ENCODE measurements at places on chromosomes 7 and 10.

DNA sequence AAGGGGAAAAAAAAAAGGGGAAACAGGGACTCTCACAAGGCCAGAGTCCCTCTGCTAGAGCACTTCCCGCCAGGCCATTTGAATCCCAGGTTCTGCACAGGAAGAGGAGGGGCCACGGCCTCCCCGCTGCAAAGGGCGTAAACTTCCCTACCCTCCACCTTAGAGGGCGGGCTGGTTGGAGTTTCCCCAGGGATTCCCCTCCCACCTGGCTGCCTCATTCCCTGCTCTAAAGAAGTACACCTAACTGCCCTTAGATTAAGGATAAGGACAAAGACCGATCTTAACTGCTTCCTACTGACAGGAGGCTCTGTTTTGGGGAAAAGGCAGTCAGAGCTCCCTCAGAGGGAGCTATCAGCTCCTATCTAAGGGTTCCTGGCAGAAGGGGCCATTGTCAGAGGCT is 102.0 kb upstream of the ARMC3 start:
- no peak for DNase-seq

- peak; percentile 69 for DNase-seq
Observed at GRCh38 chr10:24209946-24210491, 1.1 kb downstream of the KIAA1217 start.

- no peak for DNase-seq
Observed at GRCh38 chr7:151013356-151013732, 10.9 kb downstream of the ATG9B start.

DNA sequence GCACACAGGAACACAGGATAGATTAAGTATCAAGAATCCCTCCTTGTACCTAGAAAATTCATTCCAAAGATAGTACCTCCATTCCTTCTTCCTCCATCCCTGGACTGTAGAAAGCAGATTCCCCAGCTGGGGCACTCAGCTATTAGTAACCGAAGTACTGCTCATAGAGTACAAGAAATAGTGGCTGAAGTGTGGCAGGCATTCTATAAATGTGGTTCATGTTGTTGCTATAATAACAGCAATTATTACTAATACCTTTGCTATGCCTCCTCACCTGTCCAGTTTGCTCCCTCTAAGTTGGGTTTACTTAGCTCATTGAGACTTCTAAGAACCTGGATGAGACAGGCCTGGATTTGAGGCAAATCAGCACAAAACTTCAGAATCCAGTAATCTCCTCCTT is 453.2 kb downstream of the GRM8 start:
- DNase-seq: no peak

DNA sequence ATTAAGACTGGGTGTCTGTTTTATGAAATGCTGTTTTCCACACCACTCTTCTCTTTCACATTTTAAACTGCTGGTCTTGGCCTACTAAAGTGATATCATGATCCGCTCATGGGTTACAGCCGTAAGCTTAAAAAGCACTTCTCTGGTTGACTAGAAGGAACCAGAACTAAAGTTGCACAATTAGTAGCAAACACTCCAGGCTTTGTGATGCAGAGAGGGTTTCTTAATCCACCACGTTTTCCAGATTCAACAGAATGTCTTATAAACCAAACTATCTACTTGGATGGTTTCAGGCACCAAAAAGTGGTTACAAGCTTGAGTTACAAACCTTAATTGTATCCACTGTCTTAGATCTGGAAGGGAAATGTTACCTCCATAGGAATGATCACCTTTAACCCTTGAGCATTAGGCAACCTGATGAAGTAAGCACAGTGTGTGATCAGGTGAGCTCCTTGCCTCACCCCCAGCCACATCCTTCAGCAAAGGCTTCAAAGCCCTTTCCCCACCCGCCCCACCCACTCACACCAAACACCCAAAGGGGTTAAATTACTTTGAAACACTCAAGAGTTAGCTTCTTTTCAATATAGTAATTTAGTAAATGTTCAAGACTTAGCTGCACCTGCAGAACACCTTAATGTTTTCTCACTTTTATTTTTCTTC is 3.5 kb downstream of the ELMO1 start:
- no peak for DNase-seq

GRCh38 chr10:57962839-57963238 is 304.9 kb downstream of the IPMK start:
- DNase-seq: no peak

GRCh38 chr10:23345861-23346260 is 1.3 kb upstream of the C10orf67 start:
- peak; percentile 56 for DNase-seq

Measured in activated CD4-positive, alpha-beta T cell treated with anti-CD3 and anti-CD28 coated beads, Interleukin-2, Interleukin-6, amounts not matched to agents 100 ng/mL and 50 ng/mL, durations not matched to agents 16 hours and 8 hours (primary cell).